Smooth muscle cell of the brain vasculature (primary cell): ENCODE measurements at places on chromosomes 12 and 14.

DNA sequence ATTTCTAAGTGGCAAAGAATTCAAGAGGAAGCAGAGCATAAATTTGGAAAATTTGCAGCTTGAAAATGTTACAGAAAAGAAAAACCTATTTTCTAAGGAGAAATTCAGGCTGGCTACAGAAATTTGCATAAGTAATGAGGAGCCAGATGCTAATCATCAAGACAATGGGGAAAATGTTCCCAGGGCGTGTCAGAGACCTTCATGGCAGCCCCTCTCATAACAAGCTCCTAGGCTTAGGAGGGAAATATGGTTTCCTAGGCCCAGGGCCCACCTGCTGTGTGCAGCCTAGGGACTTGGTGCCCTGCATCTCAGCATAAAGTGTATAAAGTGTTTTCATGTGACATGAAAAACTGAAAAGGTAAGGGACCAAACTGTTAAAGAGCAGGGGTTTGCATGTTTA, 1796.3 kb upstream of the FLRT2 start:
- DNase-seq: no peak

- DNase-seq: no peak
Measured at GRCh38 chr12:26247873-26248272, 52.5 kb downstream of the SSPN start.

DNA sequence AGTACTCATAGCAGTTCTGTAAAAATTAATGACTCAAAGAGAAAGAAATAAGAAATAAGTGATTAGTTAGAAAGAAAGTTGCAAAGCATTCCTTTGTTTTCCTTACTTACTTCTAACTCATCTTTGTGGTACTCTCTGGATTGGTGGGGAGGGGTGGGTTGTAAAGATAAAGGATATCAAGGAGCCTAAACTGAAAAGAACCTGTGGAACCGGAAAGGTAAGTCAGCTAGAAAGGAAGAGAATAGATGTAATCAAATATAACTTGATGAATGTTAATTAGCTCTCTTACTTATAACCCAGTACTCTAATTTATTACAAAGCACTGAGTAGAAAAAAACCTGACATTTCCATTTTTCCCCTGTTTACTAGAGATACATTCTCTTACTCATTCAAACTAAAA, 37.5 kb upstream of the KRR1 start:
- no peak for DNase-seq

DNA sequence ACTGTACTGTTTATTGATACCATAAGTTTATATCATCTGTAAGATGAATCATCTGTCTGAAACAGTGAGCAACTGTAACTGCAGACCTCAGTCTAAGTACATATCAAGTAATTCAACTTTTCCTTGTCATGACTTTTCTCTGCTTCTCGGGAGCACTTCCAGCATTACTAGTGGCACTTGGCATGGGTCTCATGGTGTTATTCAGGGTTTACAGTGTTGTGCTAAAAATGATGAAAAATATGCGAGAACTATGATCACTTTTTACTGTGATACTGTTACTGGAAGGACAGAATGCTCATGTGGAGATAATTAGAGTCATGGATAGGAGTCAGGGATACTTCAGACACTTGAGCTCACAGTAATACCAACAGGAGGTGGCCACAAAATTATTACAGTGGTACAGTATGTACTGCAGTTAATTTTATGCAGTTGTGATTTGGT, 8.3 kb downstream of the KTN1 start:
- DNase-seq: no peak

DNA sequence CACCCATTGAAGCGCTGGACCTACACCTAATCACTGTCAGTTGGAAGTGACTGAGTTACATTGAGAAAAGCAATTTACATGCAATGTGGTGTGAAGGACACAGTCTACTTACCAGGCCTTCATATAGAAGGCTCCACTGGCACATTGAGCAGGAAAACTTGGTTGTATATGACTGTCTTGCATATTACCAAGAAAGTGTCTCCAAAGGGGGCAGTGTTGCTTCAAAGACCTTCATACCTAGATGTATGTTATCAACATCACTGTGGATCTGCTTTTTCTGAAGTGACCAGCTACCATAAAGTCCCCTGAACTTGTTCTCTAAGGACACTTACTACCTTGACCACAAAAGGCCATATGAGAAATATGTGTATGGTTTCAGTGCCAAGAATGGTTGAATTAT, 64.1 kb downstream of the NELL2 start:
- DNase-seq: no peak

DNA sequence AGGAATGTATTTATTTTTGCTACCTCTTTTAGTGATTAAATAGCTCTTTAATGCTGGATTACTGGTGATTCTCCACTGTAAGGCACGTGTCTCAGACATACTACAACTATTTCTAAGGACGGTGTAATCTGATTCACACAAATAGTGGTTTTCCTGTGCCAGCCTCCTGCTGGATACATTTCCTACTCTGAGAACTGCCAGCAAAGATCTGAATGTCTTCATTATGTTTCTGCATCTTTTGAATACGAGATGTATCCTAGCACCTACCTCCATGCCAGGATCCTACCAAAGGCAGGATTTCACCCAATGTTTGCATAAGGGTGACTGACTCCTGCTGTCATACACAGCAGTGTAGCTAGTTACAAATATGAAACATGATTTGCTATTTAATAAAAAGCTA, 120.6 kb downstream of the PRICKLE1 start:
- no peak for DNase-seq

GRCh38 chr14:100474196-100474595, 113.0 kb downstream of the BEGAIN start:
- no peak for DNase-seq

GRCh38 chr12:118633071-118633470, 256.7 kb downstream of the SUDS3 start:
- no peak for DNase-seq

GRCh38 chr12:50243507-50243906, 39.8 kb downstream of the LIMA1 start:
- no peak for DNase-seq
